ENCODE measurements at places on chromosomes 2 and 18.

DNA sequence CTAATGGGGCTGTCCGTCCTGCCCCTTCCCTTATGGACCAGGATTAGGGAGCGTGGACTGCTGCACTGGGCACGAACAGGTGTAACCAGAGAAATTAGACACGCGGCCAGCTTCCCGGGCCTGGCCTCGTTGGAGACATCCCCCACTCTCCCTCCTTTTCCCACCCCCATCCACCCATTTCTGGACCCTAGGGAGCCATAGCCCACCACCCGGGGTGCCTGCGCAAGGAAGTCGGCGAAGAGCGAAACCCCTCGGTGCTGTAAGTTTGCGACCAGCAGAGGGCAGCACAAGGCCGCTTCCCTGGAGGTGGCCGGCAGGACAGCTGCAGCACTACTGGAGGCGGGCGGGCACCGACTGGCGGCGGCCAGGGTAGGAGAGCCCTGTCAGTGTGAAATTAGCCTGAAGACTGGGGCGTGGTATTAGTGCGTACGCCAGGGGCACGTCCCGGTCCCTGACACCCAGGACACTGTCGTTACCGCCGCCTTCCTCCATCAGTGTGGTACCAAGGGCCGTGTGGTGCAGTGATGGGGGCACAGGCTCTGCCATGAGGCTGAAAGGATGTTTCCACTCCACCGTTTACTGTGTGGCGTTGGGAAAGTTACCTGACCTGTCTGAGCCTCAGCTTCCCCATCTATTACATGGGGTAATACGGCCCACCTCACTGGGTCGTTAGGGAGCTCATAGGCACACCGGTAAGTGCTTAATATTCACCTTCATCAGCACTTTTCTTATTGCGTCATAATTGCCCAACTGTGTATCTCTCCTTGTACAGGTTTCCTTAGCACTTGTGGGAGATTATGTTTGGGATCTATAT lies 36.0 kb upstream of the CD207 start:
- DNase-seq, result peak; percentile 84

DNA sequence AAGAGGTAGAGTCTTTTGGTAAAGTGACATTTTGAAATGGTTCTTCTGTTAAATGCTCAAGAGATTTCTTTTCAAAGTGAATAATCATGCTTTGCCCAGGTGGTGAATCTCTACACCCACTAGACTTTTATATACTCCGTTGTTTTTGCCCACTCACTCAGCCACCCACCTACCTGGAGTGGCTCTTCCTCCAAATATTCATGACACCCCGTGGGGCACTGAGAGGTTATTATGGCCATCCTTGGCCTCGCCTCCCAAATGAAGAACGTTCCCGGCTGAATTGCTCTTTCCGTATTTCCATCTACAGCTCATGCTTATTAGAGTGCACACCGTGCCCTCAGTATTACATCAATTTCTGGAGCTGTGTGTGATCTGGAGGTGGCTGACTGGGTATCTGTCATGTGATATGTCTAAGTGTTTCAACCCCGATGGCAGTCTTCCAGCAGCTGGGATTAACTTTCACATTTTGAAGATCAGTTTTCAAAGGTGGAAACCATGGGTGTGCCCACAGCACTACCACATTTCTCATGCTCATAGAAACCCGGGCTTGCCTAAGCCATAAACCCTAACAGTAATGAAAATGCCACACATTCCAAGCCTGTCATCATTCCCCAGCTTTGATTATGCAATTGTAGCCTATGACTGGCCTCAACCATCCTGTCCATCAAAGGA lies 406.6 kb upstream of the MMADHC start:
- DNase-seq, result peak; percentile 87

- DNase-seq, result no peak
Measured at GRCh38 chr18:51833850-51834249, 506.1 kb upstream of the DCC start.

DNA sequence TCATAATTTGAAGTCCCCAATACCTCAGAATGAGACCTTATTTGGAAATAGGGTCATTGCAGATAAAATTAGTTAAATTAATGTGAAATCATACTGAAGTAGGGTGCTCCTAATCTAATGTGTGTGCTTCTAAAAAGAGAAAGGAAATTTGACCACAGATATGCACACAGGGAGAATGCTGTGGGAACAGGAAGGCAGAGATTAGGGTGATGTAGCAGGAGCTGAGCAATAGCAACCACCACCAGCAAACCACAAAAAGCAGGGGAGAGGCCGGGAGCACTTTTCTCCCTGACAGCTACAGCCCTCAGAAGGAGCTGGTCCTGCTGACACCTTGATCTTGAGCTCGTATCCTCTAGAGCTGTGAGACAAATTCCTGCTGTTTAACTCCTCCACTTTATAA lies 24.6 kb upstream of the SCG2 start:
- no peak for DNase-seq

DNA sequence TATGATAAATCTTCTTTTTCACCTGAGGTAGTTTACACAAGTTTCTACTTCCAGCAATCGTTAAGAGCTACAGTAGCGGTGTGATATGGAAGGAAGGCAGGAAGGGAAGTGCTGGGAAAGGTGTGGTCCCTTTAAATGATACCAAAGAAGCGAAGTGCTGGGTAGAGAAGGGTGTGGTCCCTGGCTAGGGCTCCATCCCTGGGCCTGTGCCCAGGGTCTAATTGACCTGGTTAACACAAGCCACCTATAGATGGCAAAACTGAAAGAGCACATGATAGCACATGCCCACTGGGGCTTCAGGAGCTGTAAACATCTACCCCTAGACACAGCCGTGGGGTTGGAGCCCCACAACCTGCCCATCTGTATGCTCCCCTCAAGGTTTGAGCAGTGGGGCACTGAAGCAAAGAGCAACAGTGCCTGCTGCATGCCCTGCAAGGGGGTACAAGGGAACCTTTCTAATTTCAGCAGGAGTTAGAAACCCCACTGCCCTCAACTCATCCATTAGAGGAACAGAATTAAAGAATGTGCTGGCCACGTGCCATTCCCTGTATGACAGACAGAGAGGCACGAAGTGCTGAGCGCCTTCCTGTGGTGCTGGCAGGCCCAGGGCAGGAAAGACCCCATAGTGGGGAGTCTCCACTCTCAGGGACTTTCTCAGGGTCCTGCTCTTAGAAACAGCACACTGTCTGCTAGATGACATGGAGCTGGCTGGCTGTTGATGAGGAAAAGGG lies 153.1 kb upstream of the LMAN1 start:
- DNase-seq, result peak; percentile 13

- DNase-seq, result no peak
Measured at GRCh38 chr18:57655740-57656139, 34.1 kb upstream of the NARS1 start.

DNA sequence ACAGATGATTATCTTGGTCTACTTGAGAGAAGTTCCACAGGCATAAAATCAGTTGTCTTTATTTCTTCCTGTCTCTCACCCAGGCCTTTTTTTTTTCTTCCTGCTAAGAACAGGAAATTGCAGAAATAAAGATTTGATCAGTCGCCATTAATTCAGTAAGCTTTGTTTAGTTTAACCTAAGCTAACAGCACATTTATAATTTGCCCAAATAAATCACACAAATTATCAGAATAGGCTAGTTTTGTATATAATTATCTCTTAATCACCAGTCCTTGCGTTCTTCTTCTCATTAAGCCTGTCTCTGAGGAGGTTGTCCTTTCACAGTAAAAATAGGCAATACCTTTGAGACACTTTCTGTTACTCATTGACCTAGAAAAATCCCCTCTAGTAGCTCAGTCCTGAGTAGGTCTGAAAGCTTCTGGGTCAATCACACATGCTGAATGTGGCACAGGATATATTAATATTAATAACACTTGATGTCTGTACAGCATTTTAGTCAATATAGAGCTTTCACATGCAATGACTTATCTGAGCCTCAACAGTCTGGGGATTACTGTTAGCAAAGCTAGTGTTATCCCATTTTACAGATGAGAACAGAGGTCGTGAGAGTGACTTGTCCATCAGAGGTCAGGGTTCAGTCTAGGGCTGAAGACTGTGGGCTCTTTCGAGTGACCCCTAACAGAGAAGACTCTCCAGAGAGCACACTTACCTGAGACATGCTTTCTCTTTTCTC lies 11.2 kb upstream of the STK17B start:
- DNase-seq, result no peak

- DNase-seq, result peak; percentile 59
Measured at GRCh38 chr2:88880441-88880953, 189.0 kb downstream of the RPIA start.

DNA sequence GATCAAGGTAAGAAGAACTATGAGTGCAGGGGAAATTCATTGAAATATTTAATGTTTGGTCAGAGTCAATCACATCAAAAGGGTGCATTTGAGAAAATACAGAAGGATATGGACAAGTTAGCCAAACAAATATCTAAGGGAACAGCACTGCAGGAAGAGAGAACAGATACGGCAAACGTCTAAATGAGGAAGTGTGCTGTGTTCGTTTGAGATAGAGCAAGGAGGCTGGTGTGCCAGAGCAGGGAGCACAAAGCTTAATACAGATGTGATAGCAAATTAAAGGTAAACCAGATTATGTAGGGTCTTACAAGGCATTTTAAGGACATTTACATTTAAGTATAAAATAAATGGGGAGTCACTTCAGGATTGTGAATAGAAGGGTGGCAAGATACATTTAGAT lies 241.3 kb upstream of the ZNF804A start:
- DNase-seq, result no peak

DNA sequence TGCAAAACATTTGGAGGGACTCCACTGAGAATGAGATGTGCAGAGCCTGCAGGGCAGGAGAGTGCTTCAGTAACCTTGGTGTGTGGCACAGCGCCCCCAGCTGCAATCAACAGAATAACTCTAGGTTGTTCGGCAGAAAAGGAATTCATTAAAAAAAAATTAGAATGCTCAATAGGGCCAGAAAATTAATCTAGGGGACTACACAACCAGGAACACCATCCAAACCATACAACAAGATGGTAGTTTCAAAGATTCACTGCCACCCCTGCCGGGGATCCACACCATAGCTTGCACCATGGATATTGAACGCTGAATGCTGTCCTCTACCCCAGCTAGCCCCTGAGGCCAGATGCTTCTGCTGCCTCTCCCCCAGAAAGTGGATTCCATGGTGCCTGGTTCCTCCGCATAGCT lies 50.1 kb downstream of the THUMPD2 start:
- DNase-seq, result peak; percentile 31

DNA sequence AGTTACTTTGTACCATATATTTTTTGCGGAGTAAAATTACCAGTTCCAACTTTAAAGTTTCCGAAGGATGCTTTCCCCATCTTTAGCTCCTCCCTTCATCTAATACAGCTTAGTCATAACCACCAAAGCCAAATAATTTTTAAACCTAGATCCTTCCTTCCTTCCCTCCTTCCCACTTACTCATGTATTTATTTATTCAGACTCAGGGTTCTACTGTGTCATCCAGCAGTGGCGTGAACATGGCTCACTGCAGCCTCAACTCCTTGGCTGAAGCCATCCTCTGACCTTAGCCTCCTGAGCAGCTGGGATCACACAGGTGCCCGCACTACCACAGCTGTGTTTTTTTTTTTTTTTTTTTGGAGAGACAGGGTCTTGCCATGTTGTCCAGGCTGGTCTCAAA lies 4.4 kb downstream of the LPIN2 start:
- no peak for DNase-seq

DNA sequence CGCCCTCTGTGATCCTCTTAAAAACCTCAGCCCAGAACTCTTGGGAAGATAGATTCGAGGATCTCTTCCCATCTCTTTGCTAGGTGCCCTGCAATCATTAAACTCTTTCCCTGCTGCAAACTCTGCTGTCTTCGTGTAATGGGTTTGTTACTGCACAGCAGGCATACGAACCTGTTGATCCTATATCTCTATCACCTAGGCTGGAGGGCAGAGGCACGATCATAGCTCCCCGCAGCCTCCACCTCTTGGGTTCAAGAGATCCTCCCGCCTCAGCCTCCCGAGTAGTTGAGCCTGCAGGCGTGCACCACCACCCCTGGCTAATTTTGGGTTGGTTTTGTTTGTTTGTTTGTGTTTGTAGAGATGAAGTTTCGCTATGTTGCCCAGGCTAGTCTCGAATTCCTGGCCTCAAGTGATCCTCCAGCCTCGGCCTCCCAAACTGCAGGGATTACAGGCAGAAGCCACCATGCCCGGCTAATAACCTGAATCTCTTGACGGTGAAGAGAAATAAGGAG lies 493 bp upstream of the BBS5 start:
- DNase-seq, result no peak

DNA sequence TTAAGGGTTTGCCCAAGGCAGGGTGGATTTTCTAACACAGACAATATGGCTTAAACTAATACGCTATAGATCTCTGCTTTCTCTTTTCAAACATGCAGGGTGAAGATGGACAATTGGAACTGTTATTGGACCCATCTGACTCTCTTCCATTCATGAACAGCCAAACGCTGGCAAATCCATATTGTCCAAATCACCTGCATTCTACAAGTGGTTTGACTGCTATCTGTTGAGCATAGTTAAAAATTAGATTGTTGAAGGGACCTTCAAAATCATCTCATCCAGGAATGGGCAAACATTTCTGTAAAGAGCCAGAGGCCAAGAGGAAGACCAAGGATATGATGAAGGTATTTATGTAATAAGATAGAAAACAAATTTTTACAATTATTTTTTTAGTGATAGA lies 65.6 kb downstream of the EPHA4 start:
- no peak for DNase-seq

GRCh38 chr2:3108710-3109702 lies 268.6 kb downstream of the EIPR1 start:
- DNase-seq, result no peak

GRCh38 chr2:170354855-170355780 lies 177.2 kb downstream of the MYO3B start:
- DNase-seq, result no peak

DNA sequence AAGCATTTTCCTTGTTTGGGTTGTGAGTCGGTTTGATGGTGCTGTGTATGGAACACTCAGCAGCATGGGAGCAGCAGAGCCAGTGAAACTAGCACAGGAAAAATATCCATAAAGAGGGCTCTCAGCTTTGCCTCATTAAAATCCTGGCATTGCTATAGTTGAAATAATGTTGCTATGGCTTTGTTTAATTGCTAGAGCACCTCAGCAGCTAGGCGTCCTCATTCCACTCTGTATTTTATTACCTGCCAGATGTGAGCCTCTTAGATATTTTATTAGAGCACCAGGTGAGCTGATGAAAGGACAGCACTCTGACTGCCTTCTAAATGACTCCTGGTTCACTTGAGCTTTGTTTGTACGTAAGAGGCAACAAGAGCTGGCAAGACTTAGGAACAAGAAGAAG lies 232.4 kb downstream of the MTX2 start:
- DNase-seq, result no peak

DNA sequence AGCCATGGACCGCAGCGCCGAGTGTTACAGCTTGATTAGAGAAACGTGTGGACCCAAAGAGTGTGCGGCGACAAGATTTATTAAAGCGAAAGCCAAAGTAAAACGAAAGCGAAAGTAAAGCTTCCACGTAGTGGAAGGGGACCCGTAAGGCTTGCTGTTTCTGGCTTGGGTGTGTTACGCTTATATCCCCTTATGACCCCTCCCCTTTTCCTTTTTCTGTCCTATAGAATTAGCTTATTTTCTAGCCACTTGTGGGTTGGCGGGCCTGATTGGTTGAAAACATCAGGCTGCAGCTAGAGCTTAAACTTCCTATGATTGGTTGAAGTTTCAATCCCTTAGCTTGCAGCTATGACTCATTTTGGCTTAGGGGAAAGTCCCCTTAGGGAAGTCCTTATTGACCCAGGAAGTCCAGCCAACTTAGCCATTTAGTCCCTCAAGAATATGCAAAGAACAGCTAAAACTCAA lies 969.7 kb downstream of the DCDC2C start:
- peak; percentile 12 for DNase-seq
